ENCODE measurements at places on chromosomes 1 and 21.

- no peak for DNase-seq
These were observed 54.6 kb downstream of the SIM2 start for GRCh38 chr21:36753556-36753955.

DNA sequence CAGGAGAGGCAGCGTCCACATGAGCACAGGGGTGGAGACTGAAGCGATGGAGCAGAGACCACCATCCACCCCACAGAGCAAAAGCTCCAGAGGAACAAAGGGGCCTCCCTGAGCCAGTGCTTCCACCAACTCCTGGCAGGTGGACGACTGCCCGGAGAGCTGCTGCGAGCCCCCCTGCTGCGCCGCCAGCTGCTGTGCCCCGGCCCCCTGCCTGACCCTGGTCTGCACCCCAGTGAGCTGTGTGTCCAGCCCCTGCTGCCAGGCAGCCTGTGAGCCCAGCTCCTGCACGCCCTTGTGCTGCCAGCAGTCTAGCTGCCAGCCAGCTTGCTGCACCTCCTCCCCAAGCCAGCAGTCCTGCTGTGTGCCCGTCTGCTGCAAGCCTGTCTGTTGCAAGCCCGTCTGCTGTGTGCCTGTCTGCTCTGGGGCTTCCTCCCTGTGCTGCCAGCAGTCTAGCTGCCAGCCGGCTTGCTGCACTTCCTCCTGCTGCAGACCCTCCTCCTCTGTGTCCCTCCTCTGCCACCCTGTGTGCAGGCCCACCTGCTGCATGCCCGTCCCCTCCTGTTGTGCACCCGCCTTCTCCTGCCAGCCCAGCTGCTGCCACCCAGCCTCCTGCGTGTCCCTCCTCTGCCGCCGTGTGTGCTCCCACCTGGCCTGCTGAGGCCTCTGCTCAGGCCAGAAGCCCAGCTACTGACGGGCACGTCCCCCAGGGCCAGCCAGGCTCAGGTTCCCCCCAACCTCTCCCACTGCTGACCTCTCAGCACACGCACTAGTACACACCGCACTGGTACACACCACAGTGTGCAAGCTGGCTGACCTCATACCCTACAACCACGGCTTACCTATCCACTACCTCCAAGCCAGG, 5.4 kb downstream of the KRTAP10-12 start:
- DNase-seq: no peak

DNA sequence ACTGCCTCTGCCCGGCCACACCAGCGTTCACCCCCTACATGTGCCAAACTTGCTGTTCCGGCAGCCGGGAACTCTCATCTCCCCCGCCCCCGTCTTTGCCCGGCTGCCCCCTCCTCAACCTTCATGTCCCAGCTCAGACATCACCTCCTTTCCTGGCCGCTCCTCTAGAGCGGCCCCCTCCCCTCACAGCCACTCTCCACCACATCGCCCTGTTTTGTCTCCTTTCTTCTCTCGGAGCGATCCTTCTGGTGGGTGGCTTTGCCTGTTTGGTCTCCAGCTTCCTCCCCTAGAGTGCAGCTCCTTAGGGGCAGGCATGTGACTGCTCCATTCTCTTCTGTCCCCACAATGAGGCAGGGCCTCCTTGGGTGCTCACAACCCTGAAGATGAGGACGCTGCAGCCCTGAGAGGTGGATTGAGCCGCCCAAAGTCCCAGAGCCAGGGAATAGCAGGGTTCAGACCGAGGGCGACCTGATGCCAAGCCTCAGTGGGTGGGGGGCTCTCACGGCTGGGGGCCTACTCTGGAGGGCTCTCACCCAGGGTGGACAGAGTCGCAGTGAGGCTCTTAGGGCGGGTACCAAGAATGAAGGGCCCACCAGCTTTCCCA, 44.9 kb upstream of the ECE1 start:
- DNase-seq: no peak

GRCh38 chr1:17185485-17185860, 19.5 kb upstream of the PADI1 start:
- no peak for DNase-seq

DNA sequence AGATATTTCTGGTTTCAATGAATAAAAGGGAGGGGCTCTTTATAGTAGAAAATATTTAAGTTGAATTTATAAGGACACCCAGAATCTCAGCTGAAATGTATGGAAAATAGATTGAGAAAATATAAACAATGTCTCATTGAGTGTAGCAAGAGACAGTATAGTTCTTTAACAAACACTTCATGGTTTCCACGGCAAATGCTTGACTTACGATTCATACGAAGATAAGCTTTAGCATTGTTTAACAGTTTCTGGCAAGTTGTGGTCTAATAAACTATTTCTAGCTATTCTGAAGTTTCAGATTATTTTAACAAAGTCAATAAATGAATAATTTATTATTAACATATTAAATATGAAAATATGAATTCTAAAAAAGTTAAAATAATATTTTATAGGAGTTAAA, 1419.4 kb downstream of the KCNT2 start:
- no peak for DNase-seq

- DNase-seq: peak; percentile 51
These were observed 25.5 kb downstream of the TNFRSF8 start for GRCh38 chr1:12088607-12089006.

DNA sequence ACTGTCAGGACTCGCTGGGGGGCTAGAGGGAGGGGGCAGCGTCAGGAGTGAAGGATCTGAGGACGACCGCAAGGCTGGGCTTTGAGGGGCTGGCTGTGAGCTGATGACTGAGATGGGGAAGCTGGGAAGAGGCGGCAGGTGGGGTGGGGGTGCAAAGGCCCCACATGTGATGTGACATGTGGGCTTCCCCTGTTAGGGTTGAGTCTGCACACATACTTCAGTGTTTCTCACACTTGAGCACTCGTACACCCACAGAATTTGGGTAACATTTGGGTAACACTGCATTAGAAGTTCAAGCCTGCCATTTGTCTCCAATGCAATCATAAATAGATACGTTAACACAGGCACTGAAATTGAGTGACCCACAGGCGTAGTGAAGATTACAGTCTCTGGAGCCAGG, 16.2 kb downstream of the COL16A1 start:
- DNase-seq: no peak

DNA sequence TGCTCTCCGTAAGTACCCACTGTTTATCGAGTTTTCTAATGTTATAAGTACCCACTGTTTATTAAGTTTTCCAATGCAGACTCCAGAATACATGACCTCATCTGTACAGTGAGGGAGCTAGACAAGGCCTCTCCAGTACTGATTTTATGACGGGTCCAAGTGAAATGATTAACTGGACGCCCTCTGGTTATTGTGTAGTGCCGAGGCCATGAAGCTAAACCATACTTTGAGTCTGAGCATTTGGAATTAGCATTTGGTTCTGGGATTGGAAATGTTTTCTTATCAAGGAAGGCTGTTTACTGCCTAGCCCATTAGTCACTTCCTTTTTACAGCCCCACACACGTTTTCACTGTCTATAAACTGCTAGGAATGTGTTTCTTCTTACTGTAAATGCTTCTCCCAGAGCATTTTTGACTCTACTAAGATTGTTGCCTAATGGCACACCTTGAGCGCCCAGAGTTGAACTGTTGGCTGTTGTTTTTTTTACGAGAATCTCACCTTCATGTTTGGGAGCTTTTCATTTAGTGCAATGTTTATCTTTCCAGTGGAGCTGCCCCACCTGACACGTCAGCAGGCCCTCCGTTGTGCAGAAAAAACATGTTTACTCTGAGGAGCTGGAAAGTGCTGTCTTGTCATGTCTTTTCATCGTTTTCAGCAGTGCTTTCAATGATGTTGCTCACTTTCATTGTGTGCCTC, 26.9 kb downstream of the SPATA46 start:
- no peak for DNase-seq

GRCh38 chr1:231757101-231757404, 130.5 kb downstream of the DISC1 start:
- no peak for DNase-seq

DNA sequence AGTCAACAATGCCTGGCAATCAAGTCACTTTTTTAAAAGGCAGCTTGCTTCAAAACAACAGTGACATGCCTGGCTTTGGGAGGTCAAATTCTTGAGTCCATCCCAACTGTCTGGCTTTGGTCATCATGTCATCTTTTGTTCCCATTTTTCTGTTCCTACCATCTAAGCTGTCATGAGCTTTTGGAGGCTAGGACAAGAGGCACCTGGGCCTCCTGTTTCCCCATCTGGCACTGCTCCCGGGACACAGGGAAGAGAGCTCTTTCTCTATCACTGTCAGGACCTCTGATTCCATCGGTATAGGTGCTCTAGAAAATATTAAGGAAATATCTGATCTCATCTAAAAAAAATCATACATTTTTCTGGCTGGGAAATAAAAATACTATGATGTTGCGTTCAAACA, 156.3 kb downstream of the CLIC6 start:
- no peak for DNase-seq

DNA sequence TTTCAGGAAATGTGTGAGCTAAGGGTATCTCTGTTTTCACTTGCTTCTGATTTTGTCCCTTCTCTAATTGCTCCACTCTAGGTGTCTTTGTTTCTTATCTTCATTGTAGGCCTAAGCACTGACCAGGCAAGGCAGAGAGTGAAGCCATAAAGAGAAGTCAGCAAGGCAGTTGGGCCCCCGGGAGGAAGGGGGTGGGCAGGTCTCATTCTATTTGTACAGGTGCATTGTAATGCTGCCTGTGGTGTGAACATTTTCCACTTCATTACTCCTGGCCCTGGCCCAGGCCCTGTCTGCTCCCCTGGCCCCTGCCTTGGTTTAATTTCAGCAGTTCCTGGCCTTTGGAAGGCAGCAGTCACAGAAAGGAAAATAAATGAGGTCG, 86.4 kb upstream of the JUN start:
- DNase-seq: no peak

DNA sequence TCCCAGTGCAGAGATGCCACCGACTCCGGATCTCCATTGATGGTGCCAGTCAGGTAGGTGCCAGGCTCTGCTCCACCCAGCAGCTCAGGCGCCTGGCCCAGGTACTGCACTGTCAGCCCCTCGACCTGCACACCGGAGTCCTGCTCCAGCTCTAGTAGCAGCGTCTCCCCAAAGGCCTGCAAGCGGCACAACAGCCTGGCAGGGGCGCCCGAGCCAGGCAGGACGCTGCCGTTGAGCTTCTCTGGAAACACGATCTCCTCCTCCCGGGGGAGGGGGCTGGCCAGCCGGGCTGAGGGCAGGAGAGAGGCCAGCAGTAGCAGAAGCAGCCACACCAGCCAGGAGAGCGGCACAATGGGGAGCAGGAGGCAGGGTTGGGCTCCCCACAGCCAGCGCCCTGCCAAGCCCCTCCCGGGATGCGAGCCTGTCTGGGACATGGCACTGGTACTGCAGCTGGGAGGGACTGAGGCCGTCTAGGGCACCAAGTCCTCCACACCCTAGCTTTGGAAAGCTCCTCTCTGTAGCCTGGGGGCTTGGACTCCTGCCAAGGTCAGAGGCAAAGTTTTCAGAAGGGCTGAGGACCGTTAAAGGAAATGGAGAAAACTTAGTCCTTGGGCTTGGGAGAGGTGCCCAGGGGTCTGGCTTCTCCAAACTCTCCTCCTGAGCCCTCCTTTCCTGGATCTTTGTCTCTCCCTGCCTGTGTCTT, 509 bp downstream of the ADAMTS4 start:
- no peak for DNase-seq

GRCh38 chr1:226627050-226627755, 78.6 kb downstream of the STUM start:
- DNase-seq: no peak

GRCh38 chr1:179351281-179351680, 14.5 kb upstream of the AXDND1 start:
- DNase-seq: no peak

DNA sequence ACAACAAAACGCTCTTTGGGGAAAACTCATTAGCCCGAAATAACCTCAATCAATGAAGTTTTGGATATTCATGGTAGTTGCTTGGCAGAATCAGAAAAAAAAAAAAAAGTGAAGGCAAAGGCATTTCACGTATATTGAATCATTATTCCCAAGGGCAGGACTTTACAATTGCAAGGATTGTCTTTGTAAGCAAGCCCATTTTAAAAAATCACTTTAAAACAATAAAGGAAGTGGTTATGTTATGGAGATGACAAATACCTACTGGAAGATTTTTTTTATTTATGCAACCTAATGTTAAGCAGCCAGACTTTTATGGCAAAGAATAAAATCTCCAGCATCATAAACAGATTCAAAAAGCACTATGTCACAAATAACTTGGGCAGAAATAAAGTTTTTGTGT, 9.3 kb downstream of the GJB4 start:
- DNase-seq: no peak

DNA sequence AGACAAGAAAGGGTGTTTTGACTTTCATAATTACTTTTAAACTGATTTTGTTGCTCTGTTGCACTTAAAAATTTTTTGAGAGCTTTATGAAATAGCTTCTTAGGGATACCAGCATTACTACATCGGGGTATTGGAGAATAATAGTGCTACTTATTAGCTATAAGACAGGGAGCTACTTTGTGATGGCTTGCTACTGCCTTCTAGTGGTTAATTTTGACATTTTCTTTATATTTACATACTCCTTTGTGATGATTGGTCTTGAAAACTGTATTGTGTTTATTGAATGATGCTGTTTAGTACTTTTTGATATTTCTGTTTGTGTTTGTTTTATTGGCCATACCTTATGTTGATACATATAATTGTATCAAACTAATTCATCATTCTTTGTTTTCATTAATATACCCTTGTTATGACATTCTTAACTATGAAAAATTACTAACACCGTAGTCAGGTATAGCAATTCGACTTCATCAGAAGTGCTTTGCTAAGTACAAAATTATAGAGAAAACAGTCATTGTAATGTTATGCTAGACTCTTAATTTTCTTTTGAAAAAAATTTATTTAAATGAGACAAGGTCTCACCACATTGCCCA, 85.5 kb downstream of the CLIC4 start:
- peak; percentile 71 for DNase-seq

DNA sequence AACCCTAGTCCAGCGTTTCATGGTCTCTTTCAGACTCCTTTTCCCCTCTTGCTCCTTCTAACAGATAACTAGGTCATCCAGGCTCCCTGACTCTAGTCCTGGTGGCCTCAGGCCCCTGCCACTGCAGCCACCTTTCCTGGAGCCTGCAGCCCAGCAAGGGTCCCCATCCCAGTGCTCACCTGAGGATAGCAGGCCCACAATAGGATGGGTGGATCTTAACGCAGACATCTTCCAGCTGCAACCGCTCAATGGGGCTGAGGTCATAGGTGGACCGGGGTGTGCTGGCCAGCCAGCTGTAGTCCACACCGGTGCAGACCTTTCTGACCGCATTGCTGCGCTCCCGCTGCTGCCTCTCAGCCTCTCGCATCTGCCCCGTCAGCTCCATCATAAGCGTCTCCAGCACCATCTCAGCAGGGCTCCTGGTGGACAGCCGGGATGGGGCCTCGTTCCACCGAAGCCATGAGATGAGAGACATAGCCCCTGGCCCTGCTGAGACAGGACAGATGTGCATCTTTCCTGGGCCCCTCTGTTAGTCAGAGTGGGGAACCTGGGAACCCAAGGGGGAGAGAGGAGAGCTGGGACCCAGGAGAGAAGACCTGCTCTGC, 10.9 kb downstream of the RD3 start:
- no peak for DNase-seq

- DNase-seq: no peak
These were observed 29.9 kb upstream of the POU3F1 start for GRCh38 chr1:38076455-38076854.

- no peak for DNase-seq
These were observed 18.1 kb upstream of the FAM78B start for GRCh38 chr1:166184897-166185296.

- no peak for DNase-seq
These were observed 7.6 kb upstream of the CTTNBP2NL start for GRCh38 chr1:112388436-112388835.

Measured in NB4 (cell line).